ENCODE measurements at places on chromosomes 5 and 9.

- no peak for DNase-seq
These were observed 10.7 kb upstream of the SUB1 start for GRCh38 chr5:32574540-32575175.

GRCh38 chr9:137373611-137373980 is 49.4 kb downstream of the EXD3 start:
- DNase-seq = no peak

DNA sequence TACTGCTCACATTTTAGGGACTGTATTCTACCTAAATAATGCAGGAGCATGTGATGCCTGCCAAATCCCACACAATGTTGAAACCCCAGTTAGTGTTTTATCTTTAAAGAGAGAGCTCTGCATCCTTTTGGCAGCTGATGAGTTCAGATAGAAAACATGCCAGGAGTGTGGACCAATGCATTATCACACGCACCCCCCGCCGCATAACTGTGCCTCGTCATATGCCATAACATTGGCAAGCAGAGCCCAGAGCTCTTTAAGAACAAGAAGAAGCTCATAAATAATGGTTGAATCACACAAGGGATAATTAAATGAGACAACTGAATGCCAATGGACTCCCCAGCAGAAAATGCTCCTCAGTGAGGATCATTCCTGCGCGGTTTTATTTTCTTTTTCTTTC is 52.8 kb upstream of the RORB start:
- DNase-seq = no peak

DNA sequence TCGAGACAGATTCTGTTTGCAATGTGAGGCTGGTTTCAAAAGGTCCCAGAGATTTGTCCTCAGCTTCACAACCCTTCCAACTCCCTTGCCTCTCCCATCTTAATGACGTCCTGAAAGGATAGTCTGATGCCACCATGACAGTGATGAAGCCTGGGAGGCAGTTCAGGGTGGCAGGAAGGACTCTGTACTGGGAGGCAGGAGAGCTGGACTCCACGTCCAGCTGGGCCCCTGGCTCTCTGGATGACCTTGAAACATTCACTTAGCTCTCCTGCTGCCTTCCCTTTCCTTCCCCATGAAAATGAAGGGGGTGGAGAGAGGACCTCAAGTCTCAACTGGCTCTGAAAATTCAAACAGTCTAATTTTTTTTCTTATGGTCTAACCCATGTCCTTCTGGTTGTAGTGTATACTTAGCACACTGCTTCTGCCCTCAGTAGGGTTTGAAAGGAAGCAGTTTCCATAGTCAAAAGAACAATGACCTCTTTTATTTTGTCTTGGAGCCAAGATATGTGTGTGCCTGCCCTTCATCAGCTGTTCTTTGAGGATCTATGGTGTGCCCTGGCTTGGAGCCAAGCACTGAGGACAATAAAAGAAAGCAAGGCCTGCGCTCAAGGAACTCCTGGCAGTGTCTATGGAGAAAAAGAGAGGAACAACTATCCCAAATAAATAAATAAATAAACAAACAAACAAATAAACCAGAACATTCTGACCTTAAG is 188.3 kb downstream of the GRIA1 start:
- no peak for DNase-seq

DNA sequence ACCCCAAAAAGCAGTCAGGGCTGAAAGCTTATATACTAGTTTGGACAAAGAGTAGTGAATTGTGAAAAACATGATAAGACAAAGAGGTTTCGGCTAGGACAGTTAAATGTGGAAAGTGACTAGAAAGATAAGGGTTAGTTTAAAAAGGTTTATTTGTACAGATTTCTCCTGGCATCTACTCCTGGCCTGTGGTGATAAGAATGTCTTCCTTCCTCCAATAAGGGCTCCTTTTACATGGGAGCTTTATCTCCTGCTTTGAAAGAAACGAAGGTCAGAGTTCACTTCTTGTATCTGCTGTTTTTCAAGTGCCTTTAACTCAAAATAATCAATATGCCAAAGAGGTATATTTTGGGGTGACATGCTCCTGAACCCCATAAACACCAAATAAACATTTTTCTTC is 776.1 kb upstream of the COX7C start:
- no peak for DNase-seq

- DNase-seq = no peak
These were observed 41.9 kb downstream of the TNFAIP8 start for GRCh38 chr5:119397518-119398380.

- no peak for DNase-seq
These were observed 712.0 kb downstream of the CETN3 start for GRCh38 chr5:89697581-89697980.

GRCh38 chr9:23596913-23597634 is 229.0 kb downstream of the ELAVL2 start:
- no peak for DNase-seq

GRCh38 chr9:74975538-74975937 is 22.8 kb upstream of the C9orf40 start:
- DNase-seq = no peak

- DNase-seq = no peak
These were observed 58.5 kb downstream of the LIFR start for GRCh38 chr5:38497946-38498345.

DNA sequence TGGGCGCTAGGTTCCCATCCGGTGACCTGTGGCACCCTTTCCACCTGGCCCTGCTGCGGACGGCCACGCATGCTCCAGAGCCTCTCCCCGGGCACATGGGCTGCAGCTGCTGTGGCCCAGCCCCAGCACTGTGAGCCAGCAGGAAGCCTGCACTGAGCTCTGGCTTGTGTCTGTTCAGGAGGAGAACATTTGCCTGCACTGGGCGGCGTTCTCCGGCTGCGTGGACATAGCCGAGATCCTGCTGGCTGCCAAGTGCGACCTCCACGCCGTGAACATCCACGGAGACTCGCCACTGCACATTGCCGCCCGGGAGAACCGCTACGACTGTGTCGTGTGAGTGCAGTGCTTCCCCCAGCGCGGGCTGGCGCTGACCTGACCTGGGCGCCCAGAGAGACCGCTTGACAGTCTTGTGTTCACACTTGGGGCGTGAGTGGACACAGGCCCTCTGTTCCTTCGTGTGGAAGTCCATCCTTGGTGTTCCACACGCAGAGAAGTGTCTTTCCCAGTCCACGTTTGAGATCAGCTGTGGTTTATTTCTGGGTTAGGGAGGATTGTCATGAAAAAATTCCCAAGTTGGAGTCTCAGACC is 66.2 kb upstream of the CACNA1B start:
- no peak for DNase-seq

GRCh38 chr5:12910641-12911040 is 1006.4 kb upstream of the CTNND2 start:
- DNase-seq = no peak

DNA sequence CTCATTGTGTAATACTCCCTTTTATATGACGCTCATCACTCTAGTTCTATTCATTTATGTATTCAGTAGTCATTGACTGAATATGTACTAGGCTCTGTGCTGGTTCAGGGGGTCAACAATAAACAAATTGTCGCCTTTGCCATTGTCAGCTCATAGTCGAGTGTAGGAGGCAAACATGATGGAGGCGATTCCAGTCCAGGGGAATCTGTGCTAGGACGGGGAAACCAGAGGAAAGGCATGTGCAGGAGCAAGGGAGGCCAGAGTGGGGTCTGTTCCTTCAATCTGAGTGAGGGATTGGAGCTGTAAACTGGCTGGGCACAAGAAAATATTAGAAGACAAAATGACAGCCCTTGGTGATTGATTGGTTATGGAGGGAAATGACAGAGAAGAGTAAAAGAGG is 83.9 kb downstream of the ANGPTL2 start:
- no peak for DNase-seq

GRCh38 chr5:158285698-158286097 is 426.8 kb upstream of the CLINT1 start:
- DNase-seq = no peak

DNA sequence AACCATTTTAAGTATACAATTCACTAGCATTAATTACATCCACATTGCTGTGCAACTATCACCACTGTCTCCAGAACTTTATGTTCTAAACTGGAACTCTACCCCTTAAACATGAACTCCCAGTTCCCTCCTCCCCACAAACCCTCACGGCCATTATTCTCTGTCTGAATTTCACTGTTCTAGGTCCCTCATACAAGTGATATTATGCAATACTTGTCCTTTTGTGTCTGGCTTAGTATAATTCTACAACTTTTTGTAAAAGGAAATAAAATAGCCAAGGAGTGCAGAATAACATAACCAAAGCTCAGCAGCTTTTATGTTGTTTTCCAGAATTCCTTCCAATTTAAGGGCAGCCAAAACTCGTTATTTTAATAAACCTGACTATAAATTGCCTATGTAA is 53.2 kb downstream of the NAA35 start:
- DNase-seq = no peak

GRCh38 chr5:99775189-99775588 is 760.0 kb upstream of the FAM174A start:
- DNase-seq = no peak

DNA sequence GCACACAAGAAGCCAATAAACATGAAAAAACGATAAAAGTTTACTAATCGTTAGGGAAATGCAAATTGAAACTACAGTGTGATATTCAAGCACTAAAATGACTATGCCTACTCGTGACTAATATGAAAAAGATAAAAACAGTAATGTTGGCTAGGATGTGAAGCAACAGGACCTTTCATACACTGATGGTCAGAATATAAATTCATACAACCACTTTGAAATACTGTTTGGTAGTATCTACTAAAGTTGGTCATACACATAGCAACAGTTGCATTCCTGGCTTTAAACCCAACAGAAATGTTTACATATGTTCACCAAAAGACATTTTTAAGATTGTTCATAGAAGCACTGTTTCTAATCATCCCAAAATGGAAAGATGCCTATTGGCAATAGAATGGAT is 24.3 kb downstream of the FBXO38 start:
- DNase-seq = no peak

GRCh38 chr5:99900302-99900852 is 634.8 kb upstream of the FAM174A start:
- no peak for DNase-seq

DNA sequence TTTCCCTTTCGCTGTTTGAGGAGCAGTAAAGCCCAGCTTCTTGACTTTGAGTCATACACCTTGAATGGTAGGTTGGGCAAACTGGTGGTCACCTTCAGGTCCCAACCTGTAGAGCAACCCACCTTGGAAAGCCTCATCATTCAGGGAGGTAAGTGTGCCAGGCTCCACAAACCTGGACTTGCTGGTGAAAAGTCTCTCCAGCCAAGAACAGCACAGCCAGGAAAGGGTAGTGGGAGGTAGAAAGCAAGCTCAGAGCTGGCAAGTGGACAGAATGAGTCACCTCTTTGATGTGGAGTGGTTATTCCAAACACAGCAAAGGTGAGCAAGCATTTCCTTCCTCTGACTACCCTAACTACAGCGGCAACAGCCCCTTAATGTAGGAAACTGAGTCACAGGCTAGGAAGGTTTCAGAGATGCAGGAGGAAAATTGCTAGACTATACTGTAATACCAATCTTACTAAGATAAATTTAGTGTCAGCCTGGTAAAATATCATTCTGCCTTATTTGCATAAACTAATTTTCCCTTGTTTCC is 117.5 kb upstream of the MTAP start:
- no peak for DNase-seq

DNA sequence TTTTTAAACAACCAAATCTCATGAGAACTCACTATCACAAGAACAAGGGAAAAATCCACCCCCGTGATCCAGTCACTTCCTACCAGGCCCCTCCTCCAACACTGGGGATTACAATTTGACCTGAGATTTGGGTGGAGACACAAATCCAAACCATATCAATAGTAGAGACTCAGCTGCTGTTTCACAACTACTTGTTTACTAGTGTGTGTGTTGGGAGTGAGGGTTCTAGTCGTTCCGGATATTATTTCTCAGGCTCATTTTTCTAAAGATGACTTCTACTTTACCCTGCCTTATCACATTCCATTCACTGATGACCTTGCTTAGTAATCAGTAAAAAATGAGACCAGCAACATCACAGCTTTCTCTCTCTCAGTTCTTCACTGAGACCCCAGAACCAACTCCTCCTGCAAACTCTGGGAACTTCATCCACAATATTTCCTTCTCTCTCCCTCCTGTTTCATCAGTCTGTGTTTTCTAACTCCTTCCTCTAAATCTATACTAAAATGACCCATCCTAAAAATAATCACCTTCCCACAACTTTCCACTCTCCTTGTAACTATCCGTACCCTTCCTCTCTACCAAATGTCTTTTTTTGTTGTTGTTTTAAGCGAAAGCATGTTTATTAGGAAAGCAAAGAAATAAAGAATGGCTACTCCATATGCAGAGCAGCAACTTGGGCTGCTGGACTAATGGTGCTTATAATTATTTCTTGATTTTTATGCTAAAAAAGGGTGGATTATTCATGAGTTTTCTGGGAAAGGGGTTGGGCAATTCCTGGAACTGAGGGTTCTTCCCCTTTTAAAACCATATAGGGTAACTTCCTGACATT is 121.5 kb upstream of the SPRY4 start:
- no peak for DNase-seq

DNA sequence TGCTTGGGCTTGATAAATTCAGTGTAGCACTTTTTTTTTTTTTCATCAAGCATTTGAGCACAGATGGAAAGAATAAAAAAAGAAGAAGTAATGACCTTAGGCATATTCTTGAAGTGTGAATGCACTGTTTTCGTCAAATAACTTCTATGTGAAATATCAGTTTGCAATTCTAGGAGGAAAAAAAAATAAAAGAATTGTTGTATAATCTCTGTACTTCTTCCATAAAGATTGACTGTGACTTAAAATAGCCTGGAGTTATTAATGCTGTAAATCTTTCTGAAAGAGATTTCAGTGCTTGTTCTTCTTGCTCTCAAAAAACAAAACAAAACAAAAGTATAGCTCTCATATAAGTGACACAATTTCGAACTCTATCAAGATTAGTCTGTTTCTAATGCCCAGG is 536.9 kb upstream of the ZNF608 start:
- DNase-seq = no peak

- no peak for DNase-seq
These were observed 46.1 kb downstream of the SCGB3A1 start for GRCh38 chr5:180545248-180545647.

GRCh38 chr9:133583586-133583985 is 25.6 kb downstream of the FAM163B start:
- DNase-seq = no peak

- DNase-seq = no peak
These were observed 2.4 kb downstream of the ATG12 start for GRCh38 chr5:115838885-115839518.

DNA sequence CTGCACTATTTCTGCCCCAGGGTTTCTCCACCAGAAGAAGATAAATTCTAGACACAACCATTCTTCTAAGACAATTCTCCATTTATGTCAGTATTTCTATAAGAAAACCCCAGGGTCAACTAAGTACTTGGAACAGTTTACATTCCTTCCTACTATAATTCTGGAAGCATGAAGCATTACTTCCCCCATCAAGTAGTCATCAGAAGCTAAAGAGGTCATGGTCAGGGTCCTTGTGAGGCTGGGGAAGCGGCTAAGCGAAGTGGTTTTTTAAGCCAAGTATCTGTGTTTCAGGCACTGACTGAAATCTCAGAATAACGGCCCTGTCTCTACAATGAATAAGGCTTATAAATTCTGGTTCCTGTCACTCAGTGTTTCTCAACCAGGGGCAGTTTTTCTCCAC is 197.8 kb downstream of the GLIS3 start:
- no peak for DNase-seq

- DNase-seq = no peak
These were observed 23.2 kb upstream of the DAB2 start for GRCh38 chr5:39447968-39448367.

GRCh38 chr5:2750026-2750757 is 1.3 kb downstream of the IRX2 start:
- no peak for DNase-seq
